ENCODE measurements at places on chromosomes 11 and 22.

GRCh38 chr11:70434813-70435278 is 36.5 kb downstream of the CTTN start:
- no peak for DNase-seq

DNA sequence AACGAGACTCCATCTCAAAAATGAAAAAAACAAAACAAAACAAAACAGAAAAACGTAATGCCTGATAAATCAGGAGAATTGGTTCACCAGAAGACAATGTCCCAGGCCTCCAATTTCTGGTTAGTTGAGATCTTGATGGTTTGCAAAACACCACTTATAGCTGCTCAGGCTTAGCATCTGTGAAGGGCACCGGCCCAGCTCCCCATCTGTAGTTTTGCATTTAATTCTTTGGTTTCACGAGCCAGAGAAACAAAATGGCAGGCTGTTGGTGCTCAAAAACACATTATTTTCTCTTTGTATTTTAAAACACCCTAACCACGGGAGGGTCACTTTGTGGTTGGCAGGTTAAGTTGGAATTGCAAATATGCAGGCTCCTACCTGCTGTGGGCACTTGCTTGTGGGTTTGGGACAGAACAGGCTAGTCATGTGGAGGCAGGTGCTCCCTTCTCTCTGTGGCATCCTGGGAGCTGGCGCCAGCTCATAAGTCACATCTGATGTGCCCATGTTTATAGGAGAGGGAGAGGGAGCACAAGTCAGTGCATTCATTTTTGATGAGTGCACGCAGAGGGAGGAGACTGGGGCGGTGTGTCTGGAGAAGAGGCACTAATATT is 145.9 kb downstream of the CEP164 start:
- DNase-seq = no peak

DNA sequence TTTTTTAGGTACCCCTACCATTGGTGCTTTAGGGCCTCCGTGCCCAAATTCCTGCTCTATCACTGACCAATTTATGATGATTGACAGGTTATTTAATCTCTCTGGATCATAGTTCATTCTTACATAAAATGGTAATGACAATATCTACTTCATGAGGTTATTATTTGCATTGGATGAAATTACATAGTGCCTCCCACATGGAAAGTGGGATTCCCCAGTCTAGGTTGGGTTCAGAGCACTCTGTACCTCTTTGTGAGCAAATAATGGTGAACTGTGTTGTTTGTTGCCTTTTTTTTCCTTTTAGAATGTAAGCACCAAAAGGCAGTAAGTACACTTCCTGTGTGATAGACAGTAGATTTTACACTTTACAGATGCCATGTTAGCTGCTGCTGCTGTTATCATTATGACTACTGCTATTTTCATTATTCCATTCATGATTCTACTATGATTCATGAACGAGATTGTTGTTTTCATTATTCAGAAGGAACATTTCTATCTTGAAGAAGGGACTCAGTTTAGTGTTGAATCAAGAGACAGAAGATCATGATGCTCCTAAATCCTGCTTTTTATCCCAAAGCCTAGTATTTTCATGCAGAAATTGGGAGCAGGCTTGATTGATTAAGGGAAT is 100.8 kb downstream of the ALX4 start:
- DNase-seq = no peak

DNA sequence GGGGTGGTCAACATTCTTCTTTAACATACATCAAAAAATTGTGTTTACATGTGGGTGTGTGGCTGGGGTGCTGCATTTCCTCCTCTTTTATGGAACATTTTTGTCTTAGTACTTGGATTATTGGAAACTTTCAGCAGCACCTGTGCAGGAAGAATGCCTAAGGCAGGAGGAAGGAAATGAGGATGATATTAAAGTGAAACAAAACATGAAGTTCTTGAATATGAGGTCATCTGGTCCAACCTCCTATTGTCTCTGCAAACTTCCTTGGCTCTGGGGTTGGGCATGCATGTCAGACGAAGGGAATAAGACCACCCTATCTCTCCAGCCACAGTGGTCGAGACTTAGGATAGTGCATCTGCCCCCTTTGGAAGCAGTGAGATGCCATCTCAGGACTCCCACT is 20.6 kb upstream of the OR9Q1 start:
- DNase-seq = no peak

- DNase-seq = no peak
These were observed 163.0 kb downstream of the KIRREL3 start for GRCh38 chr11:126837581-126837980.

- DNase-seq = peak; percentile 67
These were observed 38.7 kb upstream of the TTC36 start for GRCh38 chr11:118488480-118489109.

DNA sequence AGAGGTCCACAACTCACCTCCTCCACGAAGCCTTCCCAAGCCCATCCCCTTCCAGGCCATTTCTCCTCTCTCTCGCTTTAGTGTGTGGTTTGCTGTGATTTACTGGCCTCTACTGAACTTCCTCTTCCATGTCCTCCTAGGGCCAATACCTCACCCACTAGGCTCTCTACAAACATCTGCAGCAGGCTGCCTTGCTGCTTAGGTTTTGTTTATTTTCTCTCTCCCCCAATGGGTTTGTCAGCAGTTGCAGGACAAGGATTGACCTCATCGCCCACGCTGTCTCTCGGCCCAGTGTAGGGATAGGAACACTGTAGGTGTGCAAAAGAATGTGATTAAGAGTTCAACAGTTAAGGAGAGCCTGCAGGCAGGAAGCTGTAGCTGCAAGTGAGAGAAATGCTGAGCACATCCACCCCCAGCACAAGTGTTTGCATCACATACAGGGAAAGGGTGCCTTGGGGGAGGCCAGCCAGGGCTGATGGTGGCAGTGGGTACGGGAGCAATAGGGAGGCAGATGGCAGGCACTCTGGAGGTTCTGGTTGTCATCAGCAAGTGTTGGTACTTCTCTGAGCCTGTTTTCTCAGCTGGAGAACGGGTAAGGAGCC is 1.4 kb downstream of the PC start:
- no peak for DNase-seq

GRCh38 chr11:112801025-112801816 is 160.0 kb upstream of the NCAM1 start:
- no peak for DNase-seq

- no peak for DNase-seq
These were observed 270.5 kb downstream of the TENM4 start for GRCh38 chr11:79170321-79170720.

- no peak for DNase-seq
These were observed 59.3 kb downstream of the ANO1 start for GRCh38 chr11:70137383-70137782.

GRCh38 chr11:77195071-77195755 is 67.2 kb downstream of the MYO7A start:
- no peak for DNase-seq

- DNase-seq = peak; percentile 74
These were observed at the start of gene TCF20 for GRCh38 chr22:42270510-42271190. Gene TCF20 (minus strand): TSS chr22:42270653. CDS start chr22:42215305, 55,348 bp downstream.

DNA sequence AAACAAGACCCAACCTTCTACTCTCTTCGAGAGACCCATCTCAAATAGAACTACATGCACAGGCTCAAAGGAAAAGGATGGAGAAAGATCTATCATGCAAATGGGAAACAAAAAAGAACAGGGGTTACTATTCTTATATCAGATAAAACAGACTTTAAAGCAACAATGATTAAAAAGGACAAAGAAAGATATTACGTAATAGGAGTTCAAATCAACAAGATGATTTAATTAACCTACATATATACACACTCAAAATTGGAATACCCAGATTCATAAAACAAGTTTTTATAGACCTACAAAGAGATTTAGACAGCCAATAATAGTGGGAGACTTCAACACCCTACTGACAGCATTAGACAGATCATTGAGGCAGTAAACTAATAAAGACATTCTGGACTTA is 536.6 kb upstream of the RAG2 start:
- no peak for DNase-seq

- no peak for DNase-seq
These were observed 29.3 kb upstream of the NECTIN1 start for GRCh38 chr11:119758291-119758690.

- DNase-seq = no peak
These were observed 4.7 kb downstream of the KCNJ1 start for GRCh38 chr11:128862406-128862805.

DNA sequence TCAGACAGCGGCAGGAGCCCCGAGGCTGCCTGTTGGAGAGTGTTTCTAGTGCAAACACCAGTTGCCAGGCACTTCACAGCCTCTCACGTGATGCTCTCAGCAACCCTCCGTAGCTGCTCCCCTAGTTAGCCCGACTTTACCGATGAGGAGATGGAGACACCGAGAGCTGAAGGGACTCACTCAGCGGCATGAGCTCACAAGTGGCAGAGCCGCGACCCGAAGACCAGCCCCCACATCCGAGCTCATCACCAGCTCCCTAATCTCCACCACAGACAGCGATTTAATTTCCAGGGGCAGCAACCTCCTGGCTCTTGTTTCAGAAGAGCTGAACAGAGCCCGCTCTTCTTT is 28.7 kb upstream of the RTL6 start:
- DNase-seq = no peak

DNA sequence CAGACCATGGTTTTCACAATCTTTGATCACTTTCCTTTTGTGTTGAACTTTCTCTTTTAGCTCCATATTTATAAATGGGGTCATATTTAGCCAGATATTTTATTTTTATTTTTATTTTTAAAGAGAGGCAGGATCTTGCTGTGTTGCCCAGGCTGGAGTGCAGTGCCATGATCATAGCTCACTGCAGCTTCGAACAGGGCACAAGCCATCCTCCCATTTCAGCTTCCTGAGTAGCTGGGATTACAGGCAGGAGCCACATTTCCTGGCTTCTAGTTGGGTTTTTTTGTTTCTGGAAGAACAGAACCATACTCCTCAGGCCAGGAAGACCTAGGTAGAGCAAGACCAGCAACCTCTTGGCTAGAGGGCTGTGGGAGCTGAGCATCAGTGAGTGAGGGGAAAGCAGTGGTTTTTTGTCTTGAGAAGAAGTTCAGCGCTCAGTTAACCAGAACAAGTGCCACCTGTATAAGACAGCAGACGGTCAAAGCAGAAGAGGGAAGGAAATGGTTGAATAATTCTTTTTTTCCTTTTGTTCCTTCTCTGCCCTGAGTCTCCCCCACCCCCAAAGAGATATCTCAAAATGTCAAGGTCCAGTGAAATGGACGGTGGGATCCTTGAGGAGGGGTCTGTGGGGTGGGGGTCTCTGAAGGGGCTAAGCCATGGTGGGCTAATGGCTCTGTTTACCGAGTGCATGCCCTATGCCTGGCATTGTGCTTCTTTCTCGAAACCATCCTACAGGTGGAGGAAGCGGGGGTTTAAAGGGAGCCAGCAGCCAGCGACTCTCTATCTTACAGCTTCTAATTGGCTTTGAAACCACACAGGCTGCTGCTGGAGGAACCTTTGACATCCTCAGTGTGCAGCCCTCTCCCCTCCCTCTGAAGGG is 63.0 kb downstream of the PTPRJ start:
- DNase-seq = no peak

- DNase-seq = peak; percentile 30
These were observed 29.6 kb downstream of the RTN4R start for GRCh38 chr22:20238536-20238900.

GRCh38 chr11:10072142-10072541 is 221.9 kb downstream of the SBF2 start:
- no peak for DNase-seq

DNA sequence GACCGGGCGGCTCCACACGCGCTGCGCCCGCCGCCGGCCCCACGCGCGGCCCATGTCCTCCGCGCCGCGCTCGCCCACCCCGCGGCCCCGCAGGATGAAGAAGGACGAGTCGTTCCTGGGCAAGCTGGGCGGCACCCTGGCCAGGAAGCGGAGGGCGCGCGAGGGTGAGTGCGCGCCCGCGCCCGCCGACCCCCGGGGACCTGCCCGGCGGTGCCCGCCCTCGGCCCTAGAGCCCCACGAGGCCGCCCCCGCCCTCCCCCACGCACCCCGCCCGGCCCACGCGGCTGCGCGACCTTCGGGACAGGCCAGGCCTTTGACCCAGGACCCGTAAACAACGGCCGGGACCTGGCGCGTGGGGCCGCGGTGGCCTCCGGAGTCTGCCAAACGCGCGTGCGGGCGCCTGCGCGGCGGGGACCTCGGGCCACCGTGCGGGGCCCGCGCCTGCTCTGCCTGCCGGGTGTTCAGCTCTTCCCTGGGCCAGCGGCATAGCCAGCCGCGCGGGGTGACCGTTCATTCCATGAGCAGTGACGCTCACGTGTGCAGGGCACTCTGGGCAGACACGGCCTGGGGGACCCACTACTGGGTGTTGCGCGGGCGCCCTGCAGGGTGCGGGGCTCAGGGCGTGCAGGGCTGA is at the start of gene PARVB:
TSS of gene PARVB (plus strand) at position 15 of the 634 bp plus-strand sequence. CDS start at position 53, 38 bp downstream.
- peak; percentile 21 for DNase-seq

DNA sequence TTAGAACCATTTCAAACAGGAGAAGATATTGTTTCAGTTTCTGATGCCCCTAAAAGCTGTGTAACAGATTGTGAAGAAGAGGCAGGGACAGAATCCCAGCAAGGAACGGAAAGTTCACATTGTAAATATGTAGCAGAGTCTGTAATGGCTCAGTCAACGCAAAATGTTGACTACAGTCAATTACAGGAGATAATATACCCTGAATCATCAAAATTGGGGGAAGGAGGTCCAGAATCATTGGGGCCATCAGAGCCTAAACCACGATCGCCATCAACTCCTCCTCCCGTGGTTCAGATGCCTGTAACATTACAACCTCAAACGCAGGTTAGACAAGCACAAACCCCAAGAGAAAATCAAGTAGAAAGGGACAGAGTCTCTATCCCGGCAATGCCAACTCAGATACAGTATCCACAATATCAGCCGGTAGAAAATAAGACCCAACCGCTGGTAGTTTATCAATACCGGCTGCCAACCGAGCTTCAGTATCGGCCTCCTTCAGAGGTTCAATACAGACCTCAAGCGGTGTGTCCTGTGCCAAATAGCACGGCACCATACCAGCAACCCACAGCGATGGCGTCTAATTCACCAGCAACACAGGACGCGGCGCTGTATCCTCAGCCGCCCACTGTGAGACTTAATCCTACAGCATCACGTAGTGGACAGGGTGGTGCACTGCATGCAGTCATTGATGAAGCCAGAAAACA is 40.8 kb downstream of the IGLL1 start:
- peak; percentile 70 for DNase-seq

DNA sequence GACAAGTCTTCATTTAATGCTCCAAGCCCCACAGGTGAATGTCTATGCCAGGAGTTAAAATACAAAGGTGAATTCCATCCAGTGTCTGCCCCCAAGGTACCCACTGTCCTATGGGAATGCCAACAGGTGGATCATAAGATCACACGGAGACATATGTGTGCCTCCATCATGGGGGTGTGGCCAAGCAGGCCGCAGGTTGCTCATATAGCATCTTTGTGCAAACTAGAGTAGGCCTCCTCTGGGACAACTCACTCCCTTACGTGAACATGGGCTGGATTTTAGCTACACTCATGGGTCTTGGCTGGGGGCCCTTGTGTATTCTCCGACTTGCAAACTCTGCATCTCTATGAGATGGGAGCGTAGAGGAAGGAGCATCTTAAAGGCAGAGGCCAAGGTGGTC is 6.9 kb downstream of the NCF4 start:
- no peak for DNase-seq

DNA sequence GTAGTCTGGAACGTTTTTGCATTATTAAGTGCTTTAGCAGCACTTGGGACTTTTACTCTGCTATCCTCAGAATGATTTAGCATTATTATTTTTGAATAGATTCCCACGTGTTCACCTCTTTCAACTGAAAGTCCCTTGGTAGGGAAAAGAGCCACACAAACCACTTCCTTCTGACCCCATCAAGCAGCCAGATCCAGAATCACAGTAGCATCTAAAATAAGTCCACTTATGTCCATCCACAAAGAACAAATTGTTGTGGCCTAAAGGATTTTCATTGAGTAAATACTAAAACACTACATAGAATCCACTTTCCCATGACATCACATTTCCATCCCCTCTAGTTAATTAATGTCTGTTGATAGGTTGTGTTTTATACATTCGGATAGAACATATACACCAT is 381.7 kb downstream of the AASDHPPT start:
- no peak for DNase-seq

GRCh38 chr11:120208001-120208441 is 2.8 kb upstream of the OAF start:
- DNase-seq = no peak
